ENCODE measurements at places on chromosomes 12 and 14.

GRCh38 chr12:115383668-115384067, 699.7 kb upstream of the TBX3 start:
- no peak for DNase-seq

DNA sequence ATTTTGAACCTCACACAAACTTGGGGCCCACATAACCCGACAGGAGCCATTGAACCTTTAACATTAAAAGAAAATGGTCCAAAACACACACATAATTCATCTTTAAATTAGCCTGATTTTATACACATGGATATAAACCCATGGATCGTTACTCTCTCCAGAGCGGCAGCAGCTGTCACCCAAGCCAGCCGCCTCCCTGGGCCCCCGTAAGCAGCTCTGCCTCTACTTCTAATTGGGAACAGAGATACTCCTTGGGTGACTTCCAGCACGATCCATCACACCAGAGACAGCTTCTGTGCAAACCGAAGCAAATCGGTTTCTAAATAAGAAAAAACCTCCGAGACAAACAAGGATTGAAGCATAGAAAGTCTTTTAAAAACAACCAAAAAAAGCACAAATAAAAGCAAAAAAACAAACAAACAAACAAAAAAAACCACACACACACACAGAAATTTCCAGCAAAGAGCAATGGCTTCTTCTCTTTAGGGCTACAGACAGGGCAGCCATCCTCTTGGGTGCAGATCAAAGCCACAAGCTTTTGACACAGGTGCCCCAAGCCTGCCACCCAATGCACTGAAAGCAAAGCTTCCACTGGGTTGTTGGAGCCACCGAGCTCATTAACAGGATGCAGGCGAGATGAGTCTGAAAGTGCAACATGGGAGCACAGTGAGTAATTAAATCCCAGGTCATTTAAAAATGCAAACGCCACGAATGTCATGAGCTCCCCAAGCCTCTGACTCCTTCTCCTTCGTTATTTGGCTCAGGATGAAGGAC, 156.9 kb downstream of the DPF3 start:
- no peak for DNase-seq

GRCh38 chr12:13101821-13102375, 1.6 kb downstream of the GSG1 start:
- DNase-seq = no peak

DNA sequence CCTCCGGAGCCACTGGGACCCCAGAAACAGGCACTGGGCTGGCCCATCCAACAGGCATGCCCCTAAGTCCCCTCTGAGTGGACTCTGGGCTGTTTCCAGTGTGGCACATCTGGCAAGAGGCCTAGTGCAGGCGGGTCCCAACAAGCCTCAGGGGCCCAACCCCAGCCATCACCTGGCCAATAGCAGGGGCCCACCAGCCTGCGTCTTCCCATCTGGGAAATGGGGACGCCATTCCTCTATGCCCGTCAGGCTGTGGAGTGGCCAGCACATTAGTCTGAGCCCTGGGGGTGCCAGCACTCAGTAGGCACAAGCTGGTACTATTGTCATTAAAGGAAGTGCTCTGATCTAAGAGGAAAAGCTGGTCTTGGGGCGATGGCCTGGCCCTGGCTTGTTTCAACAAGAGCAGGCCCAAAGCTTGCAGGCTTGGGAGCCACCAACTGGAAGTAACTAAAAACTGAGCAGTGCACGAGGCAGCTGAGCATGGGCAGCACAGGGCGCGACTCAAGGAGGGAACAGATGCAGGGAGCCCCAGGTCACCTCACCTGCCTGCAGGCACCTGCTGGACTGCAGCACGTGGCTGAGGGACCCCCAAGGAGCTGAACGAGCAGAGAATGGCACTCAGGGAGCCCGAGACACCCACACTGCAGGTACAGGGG, 8.4 kb downstream of the DEGS2 start:
- DNase-seq = no peak

GRCh38 chr12:19351346-19351745, 87.9 kb upstream of the AEBP2 start:
- DNase-seq = no peak

GRCh38 chr12:112239020-112239419, 113.7 kb downstream of the TRAFD1 start:
- DNase-seq = no peak

Measured in activated naive CD8-positive, alpha-beta T cell treated with anti-CD3 and anti-CD28 coated beads, Interleukin-2, amount 50 U/mL, for 16 hours (primary cell).